RCC 7860 (cell line): ENCODE measurements at places on chromosomes 2 and 18.

GRCh38 chr18:77366720-77367641 lies 117.3 kb downstream of the GALR1 start:
- peak; percentile 21 for DNase-seq

- DNase-seq, result no peak
These were observed 111.5 kb downstream of the DIS3L2 start for GRCh38 chr2:232073026-232073425.

DNA sequence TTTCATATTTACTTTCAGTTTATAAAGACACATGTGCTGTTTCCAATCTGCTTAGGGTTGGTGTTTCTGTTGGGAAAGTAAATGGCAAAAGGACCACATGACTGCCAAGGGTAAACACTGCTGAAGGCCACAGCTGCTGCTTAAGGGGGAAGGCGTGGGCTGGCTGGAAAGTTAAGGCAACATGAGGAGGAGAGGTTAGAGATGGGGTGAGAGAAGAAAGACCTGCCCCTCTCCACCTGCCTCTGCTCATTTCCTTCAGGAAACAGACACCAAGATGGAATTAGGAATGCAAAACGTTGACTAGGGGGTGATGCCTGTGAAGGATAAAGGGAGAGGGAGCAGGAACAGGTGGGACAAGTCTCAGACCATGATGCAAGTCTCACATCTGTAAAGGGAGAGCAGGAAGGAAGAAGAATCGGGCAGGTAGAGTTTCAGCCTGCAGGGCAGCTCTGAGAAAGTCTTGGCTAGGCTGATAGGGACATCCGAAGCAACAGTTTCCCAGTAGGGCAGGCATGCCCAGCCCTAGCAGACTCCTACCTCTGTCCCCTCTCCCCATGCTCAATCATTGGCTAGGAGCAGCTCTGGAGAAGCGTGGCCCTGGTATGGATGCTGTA lies 86.0 kb downstream of the CDC42EP3 start:
- no peak for DNase-seq

DNA sequence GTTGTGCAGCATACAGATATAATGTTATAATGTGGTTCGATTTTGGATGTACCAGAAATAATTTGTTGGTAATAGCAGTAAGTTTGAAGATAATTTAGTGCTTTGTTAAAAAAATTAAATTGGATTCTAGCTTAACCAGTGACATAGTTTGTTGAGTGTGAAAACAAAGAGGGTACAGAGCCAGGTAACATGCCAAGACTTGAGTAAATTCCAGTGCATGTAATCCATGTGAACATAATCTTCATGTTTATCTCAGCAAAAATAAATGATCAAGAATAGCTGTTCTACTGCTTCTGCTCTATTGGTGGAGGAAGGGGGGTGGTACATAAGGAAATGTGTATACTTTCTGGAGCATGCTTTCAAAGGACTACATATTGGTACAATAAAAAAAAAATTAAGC lies 165.8 kb downstream of the DNAH7 start:
- no peak for DNase-seq

- DNase-seq, result no peak
These were observed 548.6 kb downstream of the LRP1B start for GRCh38 chr2:141582213-141582612.

- DNase-seq, result no peak
These were observed 13.1 kb downstream of the PPP3R1 start for GRCh38 chr2:68238955-68239822.

DNA sequence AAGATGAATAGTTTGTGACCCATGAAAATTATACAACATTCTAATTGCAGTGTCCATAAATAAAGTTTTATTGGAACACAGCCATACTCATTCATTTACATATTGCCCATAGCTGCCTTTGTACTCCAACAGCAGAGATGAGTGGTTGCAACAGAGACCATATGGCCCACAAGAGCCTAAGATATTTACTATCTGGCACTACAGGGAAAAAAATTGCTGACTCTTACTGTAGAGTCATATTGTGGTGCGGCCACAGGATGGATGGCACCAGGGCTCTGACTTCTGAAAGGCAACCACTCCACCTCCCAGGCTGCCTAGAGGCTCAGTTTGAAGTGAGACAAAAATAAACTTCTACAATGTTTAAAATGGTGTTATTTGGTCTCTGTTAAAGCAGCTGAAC lies 404.0 kb upstream of the ATP5MC3 start:
- DNase-seq, result no peak

DNA sequence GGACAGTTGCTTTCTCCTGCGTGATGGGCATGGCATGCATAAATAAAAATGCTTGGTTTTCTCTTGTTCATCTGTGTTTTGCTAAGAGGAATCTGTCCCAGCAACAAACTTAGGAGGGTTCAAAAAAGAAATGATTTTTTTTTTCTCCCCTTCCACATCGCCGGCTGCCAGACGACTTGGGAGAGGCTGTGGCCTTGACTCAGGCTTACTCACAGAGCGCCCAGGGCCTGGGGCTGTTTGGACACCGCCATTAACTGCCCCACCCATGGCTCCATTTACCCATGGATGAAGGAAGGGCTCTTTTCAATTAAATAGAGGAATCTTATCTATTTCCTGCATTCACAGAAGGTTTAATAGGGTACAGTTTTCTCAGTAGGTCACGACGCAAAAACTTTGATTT lies 22.3 kb upstream of the SERPINB5 start:
- DNase-seq, result no peak

- DNase-seq, result peak; percentile 27
These were observed 11.2 kb upstream of the STK17B start for GRCh38 chr2:196182439-196183171.

GRCh38 chr2:207847807-207848544 lies 78.3 kb upstream of the FZD5 start:
- no peak for DNase-seq

GRCh38 chr2:172512810-172513523 lies 42.9 kb upstream of the PDK1 start:
- no peak for DNase-seq

- DNase-seq, result no peak
These were observed 368.8 kb upstream of the CDH19 start for GRCh38 chr18:66972681-66973080.

DNA sequence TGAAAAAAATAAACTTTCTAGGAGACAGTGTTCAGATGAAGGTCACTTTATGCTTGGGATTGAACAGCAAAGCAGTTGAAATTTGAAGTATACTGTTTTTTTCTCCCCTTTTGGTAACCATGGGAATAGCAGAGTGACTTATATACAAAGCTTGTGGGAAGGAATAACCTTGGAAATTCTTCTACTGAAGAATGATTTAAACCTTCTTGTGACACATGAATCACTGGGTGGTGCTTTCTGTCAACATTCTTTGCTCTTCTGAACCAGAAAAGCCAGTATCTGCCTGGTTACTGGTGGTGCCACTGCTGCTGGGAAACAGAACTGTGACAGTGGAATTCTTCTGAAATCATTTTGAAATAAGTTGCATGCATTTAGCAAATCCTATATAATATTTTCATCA lies 39.4 kb upstream of the RND3 start:
- peak; percentile 99 for DNase-seq

DNA sequence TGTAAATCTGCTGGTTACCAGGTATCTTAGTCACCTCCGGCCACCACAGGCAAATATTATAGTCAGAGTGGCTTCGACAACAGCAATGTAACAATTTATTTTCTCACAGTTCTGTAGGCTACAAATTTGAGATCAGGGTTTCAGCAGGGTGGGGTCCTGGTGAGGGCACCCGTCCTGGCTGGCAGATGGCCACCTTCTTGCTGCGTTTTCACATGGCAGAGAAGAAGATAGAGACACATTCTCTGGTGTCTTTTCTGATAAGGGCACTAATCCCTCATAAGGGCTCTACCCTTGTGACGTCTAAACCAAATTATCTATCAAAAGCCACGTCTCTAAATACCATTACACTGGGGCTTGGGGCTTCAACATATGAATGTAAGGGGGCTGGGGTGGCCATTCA lies 843.2 kb upstream of the FANCL start:
- no peak for DNase-seq

GRCh38 chr2:153875801-153876466 lies 4.2 kb downstream of the GALNT13 start:
- DNase-seq, result no peak

DNA sequence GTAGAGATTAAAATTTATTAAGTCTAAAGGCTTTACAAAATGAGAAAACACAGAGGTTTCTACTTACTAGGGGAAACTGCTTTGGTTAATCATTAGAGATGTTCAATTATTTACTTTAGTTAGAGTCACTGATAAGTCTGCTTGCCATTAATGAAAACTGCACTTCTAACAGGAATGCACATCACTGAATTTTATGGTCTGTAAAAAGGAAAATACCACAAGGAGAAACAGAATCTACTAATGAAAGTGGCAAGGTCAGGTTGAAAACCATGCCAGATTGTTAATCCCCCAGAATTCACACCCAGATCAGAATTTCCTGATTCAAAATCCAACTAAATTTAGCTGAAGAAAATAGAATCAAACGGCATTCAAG lies 90.5 kb upstream of the GRB14 start:
- peak; percentile 96 for DNase-seq

GRCh38 chr2:159362816-159363251 lies 76.3 kb upstream of the WDSUB1 start:
- DNase-seq, result peak; percentile 25

- peak; percentile 41 for DNase-seq
These were observed at the start of gene ITM2C for GRCh38 chr2:230864605-230865306. Gene ITM2C, plus strand, starts transcription at chr2:230864942. Its CDS starts 84 bp downstream, at chr2:230865026.

DNA sequence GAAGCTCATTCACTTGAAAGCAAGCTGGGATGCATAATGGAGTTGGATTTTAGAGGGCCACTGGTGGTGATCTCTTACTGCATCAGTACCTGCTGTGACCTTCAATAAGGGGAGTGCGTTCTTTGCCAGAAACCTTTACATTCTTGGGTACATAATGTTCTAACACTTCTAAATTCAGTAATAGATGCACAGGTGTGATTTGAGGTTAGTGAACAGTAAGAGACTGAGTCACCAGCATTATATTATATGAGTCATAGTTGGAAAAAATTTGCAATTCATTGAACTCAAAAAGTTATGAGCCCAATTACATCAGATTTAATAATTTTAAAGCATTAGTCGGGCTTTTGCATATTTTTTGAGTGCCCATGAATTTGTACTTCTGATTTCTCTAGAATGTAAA lies 803.3 kb downstream of the ADCYAP1 start:
- no peak for DNase-seq

DNA sequence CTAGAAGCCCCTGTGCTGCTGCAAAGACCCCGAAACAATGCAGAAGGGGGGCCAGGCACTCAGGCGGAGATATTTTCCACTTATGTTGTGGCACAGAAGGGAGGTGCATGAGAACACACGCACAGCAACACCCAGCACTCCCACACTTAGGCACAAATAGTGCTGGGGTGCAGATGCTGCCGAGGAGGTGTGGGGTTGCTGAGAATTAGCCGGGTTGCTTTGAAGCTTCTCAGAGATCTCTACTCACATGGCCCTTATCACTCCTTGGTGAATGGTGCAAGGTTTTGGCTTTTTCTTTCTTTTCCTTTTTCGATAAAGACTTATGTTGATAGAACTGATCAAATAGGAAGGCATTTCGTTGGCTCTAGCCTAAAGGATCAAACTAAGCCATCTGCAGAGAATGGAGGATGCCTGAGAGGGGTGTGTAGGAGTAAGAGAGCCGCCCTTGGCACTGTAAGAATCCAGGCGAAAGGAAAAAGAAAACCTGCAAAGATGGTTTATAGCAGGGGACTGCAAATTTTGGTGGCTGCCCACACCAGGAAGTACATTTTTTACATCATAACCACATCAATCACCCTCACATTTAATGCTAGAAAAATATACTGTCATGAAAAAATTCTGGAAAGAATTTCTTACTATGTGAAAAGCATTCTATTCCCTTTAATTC lies 27.9 kb upstream of the FHL2 start:
- DNase-seq, result no peak

DNA sequence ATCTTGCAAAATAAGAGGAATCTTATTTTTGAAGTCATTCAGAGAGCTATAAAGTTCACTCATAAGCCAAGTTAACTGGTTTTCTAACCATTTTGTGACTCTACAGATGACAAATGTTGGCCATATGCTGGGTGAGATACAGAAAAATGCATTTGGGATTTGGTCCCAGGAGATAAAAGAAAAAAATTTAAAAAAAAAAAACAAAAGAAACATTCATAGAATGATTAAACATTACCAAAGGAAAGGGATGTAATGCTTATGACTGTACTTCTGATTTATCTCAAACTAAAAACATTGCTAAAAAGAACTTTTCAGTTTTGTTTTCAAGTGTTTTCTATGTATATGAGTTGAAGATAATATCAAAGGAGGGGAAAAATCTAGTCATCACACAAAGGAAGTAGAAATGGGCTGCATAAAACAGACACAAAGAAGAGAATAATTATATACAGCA lies 43.1 kb downstream of the PELI1 start:
- DNase-seq, result no peak

DNA sequence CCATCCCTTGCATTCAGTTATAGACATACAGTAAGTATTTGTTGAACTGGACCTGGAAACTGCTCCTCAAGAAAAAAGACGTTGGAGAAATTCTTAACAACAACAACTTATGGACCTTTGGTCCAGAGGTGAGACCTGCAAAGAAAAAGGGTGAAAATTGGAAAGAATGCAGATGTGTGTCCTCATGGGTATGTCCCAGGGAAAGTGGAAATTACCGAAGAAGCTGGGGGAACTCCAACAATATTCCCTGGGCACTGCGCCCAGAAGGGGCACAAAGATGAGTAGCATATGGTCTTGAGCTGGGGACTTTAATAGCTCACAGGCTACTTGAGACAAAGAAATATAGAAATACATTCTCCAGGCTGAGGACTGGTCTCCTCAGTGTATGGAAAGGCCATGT lies 35.5 kb upstream of the YWHAQ start:
- peak; percentile 26 for DNase-seq

- no peak for DNase-seq
These were observed 100.3 kb downstream of the MBP start for GRCh38 chr18:77032181-77032701.

DNA sequence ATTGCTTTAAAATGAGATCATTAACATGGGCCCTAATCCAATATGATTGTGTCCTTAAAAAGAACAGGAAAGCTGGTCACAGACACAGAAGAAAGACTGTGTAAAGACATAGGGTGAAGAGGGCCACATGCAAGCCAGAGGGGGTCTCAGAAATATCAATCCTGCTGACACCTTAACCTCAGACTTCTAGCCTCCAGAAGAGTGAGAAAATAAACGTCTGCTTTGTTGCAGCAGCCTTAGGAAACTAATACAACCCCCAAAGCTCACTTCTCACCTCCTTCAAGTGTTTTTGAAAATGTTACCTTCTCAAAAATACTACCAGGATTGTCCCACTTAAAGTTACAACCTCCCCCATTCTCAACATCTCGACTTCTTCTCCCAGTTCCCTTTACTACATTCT lies 39.8 kb upstream of the SESTD1 start:
- no peak for DNase-seq

DNA sequence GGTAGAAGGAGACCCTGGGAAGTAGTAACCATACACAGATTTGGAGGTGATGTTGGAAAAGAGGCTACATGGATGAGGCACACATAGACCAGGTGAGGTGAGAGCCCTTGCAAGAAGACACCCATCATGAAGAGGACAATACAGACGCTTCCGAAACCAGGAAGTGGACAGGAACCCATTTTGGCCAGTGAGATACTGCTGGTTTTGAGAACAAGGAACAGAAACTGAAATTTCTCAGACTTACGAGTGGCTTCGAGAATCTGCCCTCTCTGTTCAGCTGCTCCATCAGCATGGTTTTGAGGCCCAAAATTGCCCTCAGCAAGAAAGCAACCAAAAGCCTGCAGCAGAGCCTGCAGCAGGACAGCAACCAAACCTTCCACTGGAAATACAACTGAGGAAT lies 479.1 kb upstream of the NRXN1 start:
- DNase-seq, result no peak

GRCh38 chr2:80002568-80003157 lies 301.9 kb downstream of the LRRTM1 start:
- DNase-seq, result no peak
